Spinal cord (tissue), 10 donors: ENCODE measurements at places on chromosomes 2 and 18.

DNA sequence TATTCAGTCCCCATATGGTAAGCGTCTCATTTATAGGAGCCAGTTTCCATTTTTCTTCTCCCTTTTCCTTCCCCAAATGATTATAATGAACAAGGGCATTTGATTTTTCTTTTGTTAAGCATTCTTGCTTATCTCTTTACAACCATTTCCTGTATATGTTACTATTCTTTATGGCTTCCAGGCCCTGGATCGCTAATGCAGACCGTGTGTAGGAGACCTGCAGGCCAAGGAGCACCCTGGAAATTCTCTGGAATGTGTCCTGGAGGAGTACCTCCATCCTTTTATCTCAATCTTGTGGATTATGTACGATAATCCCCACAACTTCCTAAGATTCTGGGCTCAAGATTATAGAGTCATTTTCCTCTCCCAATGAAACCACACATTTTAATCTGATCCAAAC, 439.6 kb upstream of the MMADHC start:
- no peak for DNase-seq

DNA sequence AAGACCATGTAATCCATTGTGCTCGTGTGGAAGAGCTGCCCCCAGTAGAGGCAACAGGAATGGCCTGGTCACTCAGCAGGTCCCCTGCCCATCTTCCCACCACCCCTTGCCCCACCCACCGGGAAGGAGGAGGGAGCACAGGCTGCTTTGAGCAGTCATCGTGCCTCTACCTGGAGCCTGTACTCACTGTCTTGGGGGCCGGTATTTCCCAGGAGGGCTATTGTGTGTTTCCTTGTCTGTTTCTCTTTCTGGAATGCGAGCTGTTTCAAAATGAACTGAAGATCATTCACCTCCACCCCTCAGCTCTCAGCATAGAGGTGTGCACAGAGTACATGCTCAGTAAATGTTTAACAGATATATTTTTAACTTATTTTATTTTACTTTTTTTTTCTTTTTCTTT, 7.7 kb upstream of the AMMECR1L start:
- DNase-seq, result no peak

- DNase-seq, result no peak
These were observed 20.0 kb upstream of the CRIM1 start for GRCh38 chr2:36335597-36335996.

DNA sequence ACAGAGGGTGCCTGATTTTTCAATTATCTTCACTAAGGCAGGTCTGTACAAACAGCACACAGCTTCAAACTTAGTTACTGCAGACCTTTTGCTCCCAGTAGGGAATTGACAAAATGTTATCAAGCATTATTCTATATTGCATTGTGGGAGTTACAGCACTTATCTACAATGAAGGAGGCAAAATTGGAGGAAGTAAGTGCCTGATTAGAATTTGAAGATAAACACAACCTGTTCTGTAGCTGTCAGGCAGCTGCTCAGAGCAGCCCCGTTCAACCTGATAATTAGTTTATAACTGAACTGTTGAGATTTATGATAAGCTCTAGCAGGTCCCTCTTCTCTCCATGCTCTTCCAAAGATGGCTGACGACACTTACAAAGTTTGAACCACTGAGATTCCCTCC, 364.4 kb upstream of the CYRIA start:
- no peak for DNase-seq

DNA sequence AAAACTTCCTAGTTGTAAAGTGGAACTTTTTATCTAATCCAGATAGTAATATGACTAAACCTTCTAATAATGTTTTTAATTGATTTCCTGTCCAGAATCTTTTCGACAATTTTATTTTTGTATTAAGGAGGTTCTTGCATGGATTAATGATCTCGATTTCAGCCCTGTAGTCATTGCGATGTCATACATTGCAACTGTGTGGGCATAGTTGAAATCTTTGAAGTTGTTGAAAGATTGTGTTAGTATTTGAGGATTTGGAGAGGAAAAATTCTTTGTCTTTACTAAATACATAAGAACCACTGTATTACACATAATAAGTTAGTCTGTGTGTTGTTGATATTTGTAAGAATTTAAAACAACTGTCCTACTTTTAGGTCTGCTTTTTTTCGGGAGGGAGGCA, 31.1 kb downstream of the ACSL3 start:
- DNase-seq, result no peak

- no peak for DNase-seq
These were observed 91.6 kb upstream of the SMAD2 start for GRCh38 chr18:48022021-48022420.
